ENCODE measurements at places on chromosomes 4 and X. TPM values are rescaled to one million over a fixed set of nuclear protein-coding genes. Genes with fewer than 3 reads are reported as not detected.

DNA sequence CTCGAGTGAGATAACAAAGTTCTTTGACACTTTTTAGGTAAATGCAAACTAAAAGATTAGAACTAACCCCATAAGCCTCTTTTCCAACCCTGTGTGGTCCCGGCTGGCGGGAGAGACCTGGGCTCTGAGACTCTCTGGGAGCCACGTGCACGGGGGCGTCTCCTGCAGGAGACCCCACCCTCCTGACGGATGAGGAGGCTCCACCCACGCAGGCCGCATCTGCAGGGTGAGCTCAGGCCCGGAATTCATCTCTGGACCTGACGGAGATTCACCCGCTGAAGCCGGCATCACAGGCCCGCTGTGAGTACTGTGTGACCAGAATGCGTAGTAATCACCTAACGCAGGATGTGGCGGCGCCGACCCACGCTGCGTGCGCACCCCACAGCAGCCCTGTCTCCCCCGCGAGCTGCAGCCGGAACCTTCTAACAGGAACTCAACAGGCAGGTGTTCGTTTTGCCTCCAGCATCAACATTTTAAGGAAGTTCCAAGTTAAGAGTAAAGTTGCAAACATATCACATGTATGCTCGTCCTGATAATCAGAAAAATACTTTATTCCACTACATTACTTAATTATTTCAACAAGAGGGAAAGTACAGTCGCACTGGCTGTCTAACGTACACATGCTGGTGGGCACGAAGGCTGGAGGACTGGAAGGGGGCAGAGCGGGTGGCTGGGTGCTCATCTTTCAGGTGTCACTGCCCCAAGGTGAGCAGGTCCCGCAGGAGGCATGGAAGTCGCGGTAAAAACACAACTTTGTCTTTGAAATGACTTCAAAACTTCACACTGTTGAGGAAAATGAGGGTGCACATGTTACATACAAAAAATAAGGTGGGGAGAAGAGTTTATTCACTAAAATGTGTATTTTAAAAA, 44.5 kb downstream of the FGFRL1 start:
- no peak for DNase-seq

DNA sequence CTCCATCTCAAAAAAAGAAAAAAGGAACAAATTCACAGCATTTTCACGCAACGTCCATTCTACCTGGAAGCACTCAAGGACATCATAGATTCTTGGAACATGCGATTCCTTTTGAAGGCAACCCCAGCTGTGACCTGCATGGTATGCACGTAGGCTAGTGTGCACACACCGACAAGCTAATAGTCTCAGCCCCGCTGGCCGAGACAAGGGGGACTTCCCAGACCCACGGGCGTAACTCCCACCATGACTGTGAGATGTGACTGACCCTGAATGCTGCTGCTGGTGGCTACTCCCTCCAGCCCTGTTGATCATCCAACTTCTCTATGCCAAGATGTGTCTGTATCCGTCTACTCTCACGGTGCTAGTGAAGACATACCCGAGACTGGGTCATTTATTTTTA, 78.3 kb downstream of the CRLF2 start:
- no peak for DNase-seq

GRCh38 chr4:42112846-42113245, 39.6 kb downstream of the BEND4 start:
- no peak for DNase-seq

DNA sequence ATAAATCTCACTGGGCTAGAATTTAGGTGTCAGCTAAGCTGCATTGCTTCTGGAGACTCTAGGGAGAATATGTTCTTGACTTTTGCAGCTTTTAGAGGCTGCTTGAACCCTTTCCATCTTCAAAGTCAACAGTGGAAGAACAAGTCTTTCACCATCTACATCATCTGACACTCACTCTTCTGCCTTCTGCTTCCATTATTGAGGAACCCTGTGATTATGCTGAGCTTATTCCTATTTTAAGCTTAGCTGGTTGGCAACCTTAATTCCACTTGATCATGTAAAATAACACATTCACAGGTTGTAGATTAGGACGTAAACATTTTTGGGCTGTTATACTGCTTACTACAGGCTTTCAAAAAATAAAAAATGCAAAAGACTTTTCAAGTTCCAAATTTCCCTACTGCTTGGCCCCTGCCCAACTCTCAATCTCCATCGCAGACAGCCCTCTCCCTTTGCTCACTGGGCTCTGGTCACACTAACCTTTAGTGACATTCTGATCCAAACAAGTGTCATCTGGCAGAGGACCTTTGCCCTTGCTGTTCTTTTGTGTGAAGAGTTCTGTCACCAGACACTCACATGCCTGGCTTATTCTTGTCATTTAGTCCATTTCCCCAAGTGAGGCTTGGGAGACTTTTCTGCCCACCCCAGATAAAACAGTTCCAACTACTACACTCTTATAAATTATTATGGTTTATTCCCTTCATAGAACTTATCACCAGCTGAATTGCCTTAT, 1056.0 kb downstream of the STIM2 start:
- no peak for DNase-seq

GRCh38 chrX:107025545-107025944, 25.5 kb upstream of the MORC4 start:
- no peak for DNase-seq

DNA sequence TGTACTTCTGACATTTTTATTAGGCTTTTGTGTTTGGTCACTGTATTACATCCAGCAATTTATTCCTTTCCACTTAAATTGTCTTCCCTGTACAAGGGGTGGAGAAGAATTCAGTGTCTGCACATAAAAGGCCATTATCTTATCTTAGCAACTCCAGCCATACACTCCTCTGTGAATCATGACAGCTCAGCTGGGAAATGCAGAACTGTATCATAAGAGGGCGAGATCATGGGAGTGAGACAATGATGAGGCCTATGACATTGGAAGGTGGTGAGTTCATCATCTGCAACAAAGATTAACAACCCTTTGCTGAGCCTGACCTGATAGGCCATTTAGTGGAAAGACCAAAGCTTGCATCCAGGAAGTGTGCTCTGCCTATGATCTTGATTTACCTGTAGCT, 33.3 kb downstream of the SLIT2 start:
- peak; percentile 90 for DNase-seq

DNA sequence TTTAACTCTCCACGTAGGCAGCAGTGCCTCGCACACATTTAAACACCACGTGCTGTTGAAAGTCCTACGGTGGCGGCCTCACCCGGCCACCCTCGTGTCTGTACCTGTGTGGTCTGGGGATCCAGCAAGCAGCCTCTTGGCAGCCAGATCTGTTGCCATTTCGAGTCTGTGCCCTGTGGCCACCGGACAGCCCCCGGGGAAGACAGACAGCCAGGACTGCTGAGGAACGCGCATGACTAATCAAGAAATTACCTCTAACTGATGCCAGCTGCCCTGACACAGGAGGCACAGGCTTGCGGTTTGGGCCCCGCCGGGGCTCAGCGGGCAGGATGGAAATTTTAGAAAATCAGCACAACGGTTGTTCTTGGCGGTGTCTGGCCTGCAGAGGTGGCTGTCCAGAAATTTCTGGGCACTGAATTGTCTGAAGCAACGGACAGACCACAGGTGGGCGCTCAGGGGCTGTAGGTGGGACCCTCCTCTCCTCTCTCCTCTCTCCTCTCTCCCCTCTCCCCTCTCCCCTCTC, 15.6 kb upstream of the ASMTL start:
- DNase-seq: peak; percentile 94

DNA sequence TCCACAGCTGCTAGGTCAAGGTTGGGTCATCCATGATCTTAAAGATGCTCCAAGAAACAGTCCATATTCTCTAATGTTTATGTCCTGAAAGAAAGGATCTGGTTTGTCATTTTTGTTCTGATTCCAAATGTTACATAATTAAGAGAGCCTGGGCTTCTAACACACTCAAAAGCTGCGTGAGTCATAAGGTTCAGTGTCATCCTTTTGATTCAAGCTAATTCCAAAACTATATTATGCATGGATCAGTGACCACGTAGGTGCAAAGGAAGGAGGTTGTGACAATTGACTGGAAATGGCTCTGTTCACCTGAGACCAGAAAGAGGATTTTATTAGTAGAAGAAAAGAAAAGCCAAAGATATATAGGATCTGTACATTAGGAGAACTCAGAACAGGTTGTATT, 268.7 kb upstream of the GK2 start:
- no peak for DNase-seq

GRCh38 chrX:7159149-7159861, 11.4 kb upstream of the PUDP start:
- no peak for DNase-seq

AFP gene
- total RNA-seq: not detected

ATP2B3 gene
- total RNA-seq: not detected

EPHA5 gene
- 0.59 TPM for total RNA-seq

BBS12 gene
- 10.6 TPM for total RNA-seq

Data from osteoblast (primary cell).